ENCODE measurements at places on chromosomes 1 and 21. TPM values are rescaled to one million over a fixed set of nuclear protein-coding genes. Genes with fewer than 3 reads are reported as not detected.

The RPE65 gene
- 0.06 TPM for total RNA-seq

GRCh38 chr1:93822730-93823425 is 56.1 kb downstream of the DNTTIP2 start:
- no peaks in the 10 kb centered on the region for H3K36me3 ChIP-seq
- DNase-seq, result no peak
- H3K4me1 ChIP-seq, result peaks cover 16% of the 10 kb centered on the region
- H3K27ac ChIP-seq, result no peak overlapping the region

DNA sequence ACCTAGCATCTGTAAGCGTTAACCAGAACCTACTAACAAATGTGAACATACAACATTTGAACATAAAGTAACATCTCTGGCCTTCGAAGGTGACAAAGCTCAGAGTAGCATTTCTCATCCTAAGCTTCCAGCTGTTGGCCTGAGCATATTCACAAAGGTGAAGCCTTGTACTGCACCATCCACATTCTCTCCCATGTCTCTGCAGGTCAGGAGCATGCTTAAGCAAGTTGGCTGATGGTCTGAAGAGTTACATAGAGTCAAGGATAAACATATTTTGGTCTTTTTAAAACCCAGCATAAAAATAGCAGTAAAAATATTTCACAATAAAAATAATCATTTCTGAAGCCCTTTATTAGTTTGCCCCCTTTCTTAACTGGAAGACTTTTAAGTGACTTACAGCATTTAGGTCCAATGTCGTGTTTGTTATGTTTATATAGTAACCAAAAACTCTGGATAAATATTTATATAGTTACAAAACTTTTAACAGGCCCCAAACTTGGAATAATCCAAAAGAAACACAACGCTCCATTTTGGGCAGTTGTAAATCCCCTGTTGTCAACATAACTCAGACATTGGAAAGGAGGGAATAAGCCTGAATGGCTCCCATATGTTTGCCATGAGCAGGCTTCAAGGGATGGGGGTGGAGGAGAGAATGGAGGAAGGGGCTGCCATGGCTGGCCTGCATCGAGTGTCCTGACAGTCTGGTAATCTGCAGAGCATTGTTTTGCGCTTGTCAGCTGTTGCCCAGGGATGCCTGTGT is 42.8 kb upstream of the ENAH start:
- H3K36me3 ChIP-seq, result no peaks in the 10 kb centered on the region
- H3K27me3 ChIP-seq, result no peaks in the 10 kb centered on the region
- peak; percentile 76 for DNase-seq
- H3K27ac ChIP-seq, result peak overlapping the region; percentile 66
- peaks cover 63% of the 10 kb centered on the region for H3K4me1 ChIP-seq

The SPRR3 gene
- not detected for total RNA-seq

The RCAN1 gene
- 28.3 TPM for total RNA-seq

DNA sequence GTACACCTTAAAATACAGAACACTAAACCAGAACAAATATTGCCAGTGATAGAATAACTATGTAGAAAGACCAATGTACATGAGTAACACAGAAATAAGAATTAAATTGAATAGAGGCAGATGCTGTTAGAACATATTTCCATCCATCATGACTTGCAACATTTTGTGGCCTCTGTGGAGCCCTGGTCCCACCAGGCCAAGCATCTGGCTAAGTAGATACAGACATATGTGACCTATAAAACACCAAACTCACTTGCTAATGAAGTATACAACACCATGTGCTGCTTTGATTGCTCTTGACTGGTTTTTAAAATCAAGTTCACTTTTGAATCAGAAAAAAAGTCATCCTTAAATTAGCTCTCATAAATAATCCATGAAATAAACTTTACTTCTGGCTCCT is 20.5 kb downstream of the SLC19A2 start:
- DNase-seq, result no peak
- H3K4me3 ChIP-seq, result no peak overlapping the region

- H3K4me1 ChIP-seq, result no peaks in the 10 kb centered on the region
- H3K27ac ChIP-seq, result no peak overlapping the region
- no peak overlapping the region for H3K4me3 ChIP-seq
Measured at GRCh38 chr1:48466594-48466993, 5.4 kb downstream of the SPATA6 start.

The CELA3A gene
- not detected for total RNA-seq

The NBPF6 gene
- 0.69 TPM for total RNA-seq

DNA sequence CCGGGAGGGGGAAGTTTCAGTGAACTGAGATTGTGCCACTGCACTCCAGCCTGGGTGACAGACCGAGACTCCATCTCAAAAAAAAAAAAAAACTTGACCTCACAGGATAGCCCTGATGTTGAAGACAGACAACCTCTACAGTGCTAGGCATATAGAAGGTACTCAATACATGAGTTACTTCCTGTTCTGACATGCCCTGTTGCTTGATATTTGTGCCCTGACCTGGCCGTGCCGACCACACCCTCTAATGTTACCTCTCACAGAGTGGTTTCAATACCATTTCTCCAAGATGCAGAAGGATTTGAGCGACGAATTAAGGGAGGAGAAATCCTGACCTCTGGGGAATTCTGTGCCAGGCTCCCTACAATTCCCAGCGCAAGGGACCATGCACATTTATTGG is 5.2 kb downstream of the PTAFR start:
- H3K27ac ChIP-seq, result no peak overlapping the region
- no peak overlapping the region for H3K4me3 ChIP-seq
- 0 out of 2 replicates have a peak, but pooled peaks cover 6% of the 10 kb centered on the region for H3K27me3 ChIP-seq
- DNase-seq, result no peak

DNA sequence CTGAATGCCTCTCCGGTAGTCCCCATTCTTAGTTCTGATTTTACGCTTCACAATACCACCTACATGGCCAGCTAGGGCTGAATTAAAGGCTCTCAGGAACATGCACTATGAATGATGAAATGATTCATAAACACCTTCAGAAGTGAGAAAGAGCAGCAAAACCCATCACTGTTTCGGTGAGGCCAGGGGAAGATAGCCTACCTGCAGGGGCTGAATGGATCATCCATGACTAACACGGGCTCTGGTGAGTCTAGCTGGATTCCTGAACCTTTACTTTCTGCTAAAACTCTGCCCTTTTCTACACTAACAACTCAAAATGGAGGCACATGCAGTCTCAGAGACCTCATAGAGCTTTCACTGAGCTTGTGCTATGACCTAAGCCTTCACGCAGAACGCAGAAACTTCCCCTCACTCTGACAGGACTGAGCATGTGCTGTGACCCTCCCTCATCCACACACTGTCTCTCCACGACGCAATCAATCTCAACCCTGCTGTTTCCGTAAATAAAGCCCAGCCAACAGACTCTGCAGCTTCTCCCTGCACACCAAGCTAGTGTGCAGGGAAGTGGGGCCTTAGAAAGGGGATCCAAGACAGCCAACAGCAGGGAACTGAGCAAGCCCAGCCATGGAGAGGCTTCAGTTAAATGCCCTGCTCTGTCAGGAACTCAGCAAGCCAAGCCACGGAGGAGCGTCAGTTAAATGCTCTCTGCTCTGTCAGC is 207.8 kb downstream of the SLC45A1 start:
- H3K4me3 ChIP-seq, result peak overlapping the region; percentile 56
- H3K27me3 ChIP-seq, result no peaks in the 10 kb centered on the region
- no peaks in the 10 kb centered on the region for H3K36me3 ChIP-seq
- DNase-seq, result peak; percentile 95

- H3K36me3 ChIP-seq, result no peaks in the 10 kb centered on the region
- H3K4me3 ChIP-seq, result no peak overlapping the region
- no peaks in the 10 kb centered on the region for H3K27me3 ChIP-seq
- peaks cover 4% of the 10 kb centered on the region for H3K4me1 ChIP-seq
- H3K27ac ChIP-seq, result no peak overlapping the region
- no peak for DNase-seq
Measured at GRCh38 chr1:9629445-9630201, 21.9 kb upstream of the PIK3CD start.

GRCh38 chr1:47894410-47895278 is 102.5 kb downstream of the TRABD2B start:
- DNase-seq, result peak; percentile 21
- H3K36me3 ChIP-seq, result no peaks in the 10 kb centered on the region
- H3K4me3 ChIP-seq, result no peak overlapping the region
- H3K27me3 ChIP-seq, result no peaks in the 10 kb centered on the region
- H3K27ac ChIP-seq, result no peak overlapping the region
- H3K4me1 ChIP-seq, result peaks cover 18% of the 10 kb centered on the region

- H3K4me1 ChIP-seq, result no peaks in the 10 kb centered on the region
- no peaks in the 10 kb centered on the region for H3K36me3 ChIP-seq
- no peaks in the 10 kb centered on the region for H3K27me3 ChIP-seq
- no peak overlapping the region for H3K27ac ChIP-seq
Measured at GRCh38 chr1:235892202-235892601, 25.5 kb upstream of the LYST start.

GRCh38 chr21:36461918-36462486 is 17.9 kb downstream of the CLDN14 start:
- H3K36me3 ChIP-seq, result no peaks in the 10 kb centered on the region
- peaks cover 5% of the 10 kb centered on the region for H3K27me3 ChIP-seq
- no peak overlapping the region for H3K4me3 ChIP-seq
- DNase-seq, result peak; percentile 31
- peaks cover 19% of the 10 kb centered on the region for H3K4me1 ChIP-seq

The TMEM269 gene
- total RNA-seq, result 0.05 TPM

The DHDDS gene
- total RNA-seq, result 36.6 TPM

DNA sequence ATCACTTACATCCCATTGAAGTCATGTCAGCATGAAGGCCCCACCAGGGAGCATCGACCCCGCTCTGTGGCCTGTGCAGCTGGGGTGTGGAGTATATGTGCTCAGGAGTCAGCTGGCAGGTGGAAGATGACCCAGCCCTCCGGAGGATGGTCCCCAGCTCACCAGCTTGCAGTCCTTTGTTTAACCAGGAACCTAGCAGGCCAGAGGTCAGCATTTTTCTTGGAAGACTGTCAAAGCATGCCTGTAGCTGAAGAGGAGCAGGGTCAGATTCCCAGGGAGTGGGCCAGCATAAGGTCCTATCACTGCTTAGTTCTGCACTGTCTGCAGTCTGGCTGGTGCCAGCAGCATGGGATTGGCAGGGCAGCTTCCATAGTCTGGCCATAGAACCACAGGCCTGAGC is 12.7 kb downstream of the NFASC start:
- H3K36me3 ChIP-seq, result peaks cover 4% of the 10 kb centered on the region
- H3K4me3 ChIP-seq, result no peak overlapping the region
- H3K27ac ChIP-seq, result no peak overlapping the region
- DNase-seq, result no peak

GRCh38 chr1:47569681-47570470 is 132.0 kb downstream of the FOXD2 start:
- no peak overlapping the region for H3K4me3 ChIP-seq
- H3K4me1 ChIP-seq, result peaks cover 41% of the 10 kb centered on the region
- no peaks in the 10 kb centered on the region for H3K27me3 ChIP-seq
- peak overlapping the region; percentile 62 for H3K27ac ChIP-seq
- H3K36me3 ChIP-seq, result no peaks in the 10 kb centered on the region

The VWA5B1 gene
- not detected for total RNA-seq

DNA sequence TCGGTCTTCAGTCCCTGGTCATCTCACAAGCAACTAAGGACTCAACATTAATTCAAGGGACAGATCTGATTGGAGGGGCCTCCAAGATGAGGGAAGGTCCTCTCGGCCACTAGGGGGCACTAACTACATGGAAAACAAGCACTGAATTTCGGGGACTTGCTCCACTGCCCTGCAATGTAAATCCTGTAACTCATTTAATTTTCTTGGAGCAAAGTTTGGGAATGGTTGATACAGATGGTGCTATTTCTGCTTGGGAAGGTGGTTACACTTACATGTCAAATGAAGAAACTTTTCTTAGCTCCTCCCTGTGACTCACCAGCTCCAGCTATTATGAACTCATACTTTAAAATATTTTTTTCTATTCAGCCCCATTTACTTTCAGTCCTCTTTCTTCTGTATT is 97.4 kb upstream of the KCNJ15 start:
- DNase-seq, result peak; percentile 68
- H3K27ac ChIP-seq, result no peak overlapping the region
- peaks cover 3% of the 10 kb centered on the region for H3K27me3 ChIP-seq
- no peaks in the 10 kb centered on the region for H3K4me1 ChIP-seq

- no peaks in the 10 kb centered on the region for H3K36me3 ChIP-seq
Measured at GRCh38 chr1:156692925-156693847, 12.2 kb downstream of the CRABP2 start.

The DYNLT4 gene
- total RNA-seq, result not detected

DNA sequence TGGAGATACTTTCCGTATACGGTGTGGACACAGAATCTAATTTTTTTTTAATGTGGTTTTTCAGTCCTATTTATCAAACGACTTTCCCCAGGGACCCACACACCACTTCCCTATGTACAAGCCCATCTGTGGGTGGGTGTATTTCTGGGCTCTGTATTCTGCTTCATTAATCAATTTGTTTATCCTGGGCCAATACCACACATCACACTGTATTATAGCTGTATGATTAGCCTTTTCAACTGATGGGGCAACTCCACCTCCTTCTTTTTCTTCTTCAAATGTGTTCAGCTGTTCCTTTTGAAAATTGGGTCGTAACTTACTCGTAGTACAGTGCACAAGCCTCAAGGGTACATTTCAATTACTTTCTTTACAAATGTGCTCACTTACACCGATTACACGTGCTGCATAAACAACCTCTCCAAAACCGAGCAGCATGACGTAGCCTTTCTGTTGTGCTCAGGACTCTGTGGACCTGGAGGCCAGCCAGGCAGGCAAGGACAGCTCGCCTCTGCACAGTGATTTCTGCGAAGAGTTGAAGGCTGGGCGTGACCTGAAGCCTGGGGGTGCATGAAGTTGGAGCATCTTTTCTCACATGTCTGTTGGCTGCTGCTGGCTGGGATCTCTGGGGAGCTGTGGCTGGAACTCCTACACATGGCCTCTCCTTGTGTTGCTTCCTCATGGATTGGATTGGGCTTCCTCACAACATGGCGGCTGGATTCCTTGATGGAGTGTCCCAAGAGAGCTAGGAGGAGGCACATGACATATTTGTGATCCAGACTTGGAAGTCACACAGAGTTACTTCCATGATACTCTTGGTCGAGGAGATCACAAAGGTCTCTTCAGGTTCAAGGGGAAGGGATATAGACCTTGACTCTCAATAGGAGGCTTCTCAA is 126.5 kb downstream of the CRYAA start:
- no peak overlapping the region for H3K27ac ChIP-seq
- no peaks in the 10 kb centered on the region for H3K27me3 ChIP-seq
- DNase-seq, result no peak
- H3K4me3 ChIP-seq, result no peak overlapping the region
- H3K4me1 ChIP-seq, result peaks cover 7% of the 10 kb centered on the region
- no peaks in the 10 kb centered on the region for H3K36me3 ChIP-seq

GRCh38 chr1:111366256-111366655 is 61.3 kb downstream of the OVGP1 start:
- H3K27me3 ChIP-seq, result peaks cover 5% of the 10 kb centered on the region
- peaks cover 11% of the 10 kb centered on the region for H3K4me1 ChIP-seq
- no peak overlapping the region for H3K4me3 ChIP-seq
- no peak overlapping the region for H3K27ac ChIP-seq
- no peak for DNase-seq

The KLF17 gene
- total RNA-seq, result not detected

The FASLG gene
- total RNA-seq, result not detected

- no peak overlapping the region for H3K27ac ChIP-seq
- H3K4me3 ChIP-seq, result no peak overlapping the region
- no peaks in the 10 kb centered on the region for H3K36me3 ChIP-seq
- no peaks in the 10 kb centered on the region for H3K27me3 ChIP-seq
Measured at GRCh38 chr21:27505516-27505915, 538.6 kb upstream of the ADAMTS5 start.
